Fibroblast of villous mesenchyme (primary cell): ENCODE measurements at places on chromosomes 12 and 14. TPM values are rescaled to one million over a fixed set of nuclear protein-coding genes. Genes with fewer than 3 reads are reported as not detected.

GYS2 gene
- not detected in 2 replicates for total RNA-seq

PDE3A gene
- total RNA-seq = 3.9 and 7.1 TPM in 2 replicates

INHBC gene
- total RNA-seq = under 0.01 TPM in 1 of 2 replicates, not detected in the other

OAS1 gene
- under 0.01 and 0.86 TPM in 2 replicates for total RNA-seq

KCNK10 gene
- not detected in 2 replicates for total RNA-seq

KCNC2 gene
- total RNA-seq = 0.43 TPM in 1 of 2 replicates, not detected in the other

IRAK3 gene
- 2.6 and 3.0 TPM in 2 replicates for total RNA-seq

KRT6C gene
- total RNA-seq = not detected in 2 replicates

DTX1 gene
- not detected in 2 replicates for total RNA-seq

GZMB gene
- total RNA-seq = not detected in 2 replicates

KRT86 gene
- under 0.01 TPM in 1 of 2 replicates, not detected in the other for total RNA-seq

APOLD1 gene
- total RNA-seq = 9.3 and 14.7 TPM in 2 replicates

MGP gene
- total RNA-seq = 3.5 and 10.6 TPM in 2 replicates

NABP2 gene
- 23.3 and 28.0 TPM in 2 replicates for total RNA-seq

CPNE6 gene
- total RNA-seq = not detected in 2 replicates

SYT10 gene
- total RNA-seq = not detected in 2 replicates

PAPLN gene
- total RNA-seq = 1.6 and 4.3 TPM in 2 replicates

MANSC1 gene
- 2.3 and 4.7 TPM in 2 replicates for total RNA-seq

KRT78 gene
- not detected in 2 replicates for total RNA-seq

SART3 gene
- 41.2 and 59.2 TPM in 2 replicates for total RNA-seq

RIPK3 gene
- total RNA-seq = 0.32 and 3.9 TPM in 2 replicates

BCL2L14 gene
- total RNA-seq = not detected in 2 replicates

SERPINA4 gene
- total RNA-seq = not detected in 2 replicates

TRMT61A gene
- total RNA-seq = 8.2 and 9.7 TPM in 2 replicates

KCNMB4 gene
- 4.2 and 7.3 TPM in 2 replicates for total RNA-seq

LTB4R gene
- 1.3 and 1.6 TPM in 2 replicates for total RNA-seq

IFNG-AS1 gene
- total RNA-seq = not detected in 2 replicates

JAG2 gene
- 0.86 and 1.9 TPM in 2 replicates for total RNA-seq

LMNTD1 gene
- total RNA-seq = not detected in 2 replicates

C14orf39 gene
- under 0.01 TPM in 1 of 2 replicates, not detected in the other for total RNA-seq

USP5 gene
- 91.5 and 96.7 TPM in 2 replicates for total RNA-seq

NFE2 gene
- total RNA-seq = under 0.01 and 0.43 TPM in 2 replicates

BICDL1 gene
- 0.97 and 1.7 TPM in 2 replicates for total RNA-seq

OTOGL gene
- under 0.01 TPM in 2 replicates for total RNA-seq

MIPOL1 gene
- total RNA-seq = 10.0 and 14.7 TPM in 2 replicates

GRIP1 gene
- total RNA-seq = 0.32 and 1.7 TPM in 2 replicates

RNASE3 gene
- total RNA-seq = not detected in 2 replicates

DIO2 gene
- total RNA-seq = 31.5 and 42.5 TPM in 2 replicates

CD163L1 gene
- 7.3 and 11.0 TPM in 2 replicates for total RNA-seq

MAP1LC3B2 gene
- total RNA-seq = 0.32 and 0.43 TPM in 2 replicates

SCNN1A gene
- under 0.01 and 0.32 TPM in 2 replicates for total RNA-seq

VRTN gene
- not detected in 2 replicates for total RNA-seq

KERA gene
- total RNA-seq = not detected in 2 replicates

OXA1L gene
- 37.6 and 45.7 TPM in 2 replicates for total RNA-seq

LPAR5 gene
- not detected in 2 replicates for total RNA-seq

DAO gene
- not detected in 2 replicates for total RNA-seq

CLEC1B gene
- total RNA-seq = under 0.01 TPM in 1 of 2 replicates, not detected in the other

RDH16 gene
- total RNA-seq = under 0.01 TPM in 2 replicates

TAS2R43 gene
- 3.5 and 4.5 TPM in 2 replicates for total RNA-seq

OR6C2 gene
- total RNA-seq = not detected in 2 replicates

VIPAS39 gene
- total RNA-seq = 20.3 and 29.8 TPM in 2 replicates

ITGA5 gene
- total RNA-seq = 431 and 438 TPM in 2 replicates

TMEM119 gene
- 83.3 and 186 TPM in 2 replicates for total RNA-seq

LBHD2 gene
- not detected in 2 replicates for total RNA-seq

GLI1 gene
- total RNA-seq = 0.86 and 1.9 TPM in 2 replicates

AICDA gene
- not detected in 2 replicates for total RNA-seq
